HepG2 (cell line): ENCODE measurements at places on chromosomes 3 and 15.

GRCh38 chr3:33091746-33092145 lies 5.2 kb downstream of the GLB1 start:
- no peak for DNase-seq

DNA sequence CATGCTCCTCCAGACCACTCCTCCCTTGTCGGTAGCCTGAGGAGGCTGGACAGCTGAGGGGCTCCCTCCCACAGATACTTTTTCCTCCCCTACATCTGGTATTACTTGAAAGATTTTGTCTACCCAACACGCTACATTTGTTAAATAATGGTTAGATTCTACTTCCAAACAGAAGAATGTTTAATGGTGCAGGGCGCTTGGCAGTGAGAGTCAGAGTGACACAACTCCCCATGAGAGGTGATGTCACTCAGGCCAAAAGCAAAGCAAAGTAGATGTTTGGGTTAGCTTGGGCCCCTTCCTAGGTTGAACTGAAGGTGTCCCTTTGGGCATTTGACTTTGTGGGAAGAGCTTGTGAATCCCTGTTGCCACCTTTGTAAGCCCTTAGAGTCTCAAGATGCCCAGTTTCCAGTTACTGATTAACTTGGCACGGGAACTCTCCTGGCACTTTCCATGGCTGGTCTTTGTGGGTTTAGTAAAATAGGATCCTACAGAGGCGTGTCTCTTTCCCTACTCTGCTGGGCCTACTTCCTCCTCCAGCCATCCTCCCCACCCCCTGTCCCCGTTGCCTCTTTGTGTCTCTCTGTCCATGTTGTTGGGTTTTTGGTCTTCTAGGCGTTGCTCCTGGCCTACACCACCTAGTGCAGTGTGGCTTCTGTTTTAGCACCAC lies 5.6 kb downstream of the LIMD1 start:
- DNase-seq = peak; percentile 16

DNA sequence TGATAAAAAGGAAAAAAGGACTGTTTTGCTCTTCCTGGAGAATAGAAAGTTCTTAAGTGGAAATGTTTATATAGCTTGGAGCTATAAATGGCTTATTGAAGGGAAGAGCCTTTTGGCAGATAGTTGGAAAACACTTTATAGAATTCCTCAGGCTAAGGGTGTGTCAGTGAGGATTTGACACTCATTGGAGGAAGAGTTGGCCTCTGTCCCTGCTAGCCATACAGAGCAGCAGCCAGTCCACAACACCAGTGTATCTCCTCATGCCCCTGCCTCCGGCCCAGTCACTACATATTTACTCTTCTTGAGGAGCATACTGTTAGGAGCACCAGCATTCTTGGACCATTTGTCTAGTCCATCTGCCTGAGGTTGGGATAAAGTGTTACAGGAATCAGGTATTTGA lies 36.2 kb downstream of the KLHL18 start:
- DNase-seq = no peak

DNA sequence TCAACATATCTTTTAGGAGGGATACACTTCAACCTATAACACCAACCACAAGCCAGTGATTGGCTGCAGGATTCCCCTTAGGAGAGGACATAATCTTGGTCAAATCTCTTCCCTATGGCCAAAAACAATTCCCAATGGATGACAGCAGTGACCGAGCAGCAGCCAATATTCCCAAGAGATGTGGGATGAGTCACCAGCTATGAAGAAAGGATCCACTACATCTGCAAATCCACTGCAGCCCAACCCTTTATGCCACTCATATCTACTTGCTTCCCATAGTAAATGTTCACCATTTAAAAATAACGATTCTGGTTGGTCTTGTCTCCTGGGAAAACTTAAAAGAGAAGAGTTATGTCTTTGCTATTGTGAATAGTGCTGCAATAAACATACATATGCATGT lies 4.5 kb upstream of the IQCF5 start:
- DNase-seq = no peak
